Epithelial cell of proximal tubule (primary cell): ENCODE measurements at places on chromosomes 4 and X. TPM values are rescaled to one million over a fixed set of nuclear protein-coding genes. Genes with fewer than 3 reads are reported as not detected.

ZFYVE28 gene
- 0.58 and 1.8 TPM in 2 replicates for total RNA-seq

LPAR4 gene
- total RNA-seq: 0.52 and 4.5 TPM in 2 replicates

TIMP1 gene
- 123 and 241 TPM in 2 replicates for total RNA-seq

CXorf49B gene
- not detected in 2 replicates for total RNA-seq

- no peak for DNase-seq
These were observed 19.5 kb downstream of the REST start for GRCh38 chr4:56927196-56927595.

GRCh38 chrX:53483838-53484405 lies 49.8 kb upstream of the HSD17B10 start:
- DNase-seq: no peak

GRCh38 chrX:17535229-17535628 lies 160.2 kb downstream of the NHS start:
- no peak for DNase-seq

- no peak for DNase-seq
These were observed 1.4 kb downstream of the PAQR3 start for GRCh38 chr4:78937837-78938236.

- no peak for DNase-seq
These were observed 25.7 kb upstream of the TRPC3 start for GRCh38 chr4:121977251-121978171.

DNA sequence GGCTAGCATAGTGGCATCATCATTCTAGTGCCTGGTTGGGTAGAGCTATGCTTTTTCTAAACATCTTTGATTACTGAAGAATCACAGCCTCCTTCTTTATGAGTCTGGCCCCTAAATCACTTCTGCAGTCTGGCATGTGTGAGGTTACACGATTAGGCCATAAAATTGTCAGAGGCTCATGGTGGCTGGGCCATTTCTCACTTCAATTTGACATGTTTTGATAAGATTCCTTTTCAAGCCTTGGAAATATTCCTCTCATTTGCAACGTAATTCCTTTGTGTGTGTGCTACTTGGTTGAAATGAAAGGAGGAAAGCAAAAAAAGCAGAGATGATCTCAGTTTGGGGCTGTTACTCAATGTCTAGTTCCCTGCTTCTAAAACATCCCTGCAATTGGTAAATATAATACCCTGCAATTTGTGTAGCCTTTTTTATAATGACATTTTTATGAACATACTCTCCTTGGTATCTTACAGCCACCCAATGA lies 6.2 kb downstream of the CCKAR start:
- DNase-seq: no peak

GRCh38 chrX:152992115-152992514 lies 1.8 kb downstream of the PNMA5 start:
- no peak for DNase-seq

DNA sequence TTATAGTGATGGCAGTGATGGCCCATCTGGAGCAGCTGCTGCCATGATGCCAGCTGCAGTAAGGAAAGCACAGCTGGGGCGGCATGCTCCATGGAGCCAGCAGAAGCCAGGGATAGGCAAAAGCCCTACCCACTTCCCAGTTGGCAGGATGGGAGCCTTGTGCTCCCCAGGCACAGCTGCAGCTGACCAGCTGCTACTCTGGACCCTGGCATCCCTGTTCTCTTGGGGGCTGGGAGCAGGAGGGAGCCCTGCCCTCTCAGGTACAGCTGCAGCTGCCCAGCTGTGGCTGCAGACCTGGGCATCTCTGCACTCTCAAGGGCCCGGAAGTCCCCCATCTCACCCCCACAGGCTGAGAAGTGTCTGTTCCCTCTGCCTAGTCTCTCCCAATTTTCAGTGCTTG lies 531.9 kb downstream of the PCDH18 start:
- DNase-seq: no peak

DNA sequence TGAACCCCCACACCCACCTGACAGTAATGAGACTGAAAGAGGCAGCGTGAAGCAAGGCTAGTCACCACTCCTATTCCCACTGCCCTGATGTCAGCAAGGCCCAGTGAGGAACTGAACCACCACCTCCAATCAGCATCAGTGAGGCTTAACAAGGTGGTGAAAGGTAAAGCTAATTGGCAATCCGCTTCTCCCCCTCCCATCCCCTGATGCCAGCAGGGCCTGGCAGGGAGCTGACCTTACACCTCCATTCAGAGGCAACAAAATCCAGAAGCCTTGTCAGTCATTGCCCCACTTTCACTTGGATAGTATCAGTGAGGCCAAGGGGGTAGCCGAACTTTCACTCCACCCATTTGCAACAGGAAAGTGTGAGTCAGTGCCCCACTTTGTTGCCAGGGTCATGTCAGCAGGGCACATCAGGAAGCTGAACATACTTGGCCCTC lies 60.8 kb downstream of the AWAT2 start:
- no peak for DNase-seq
